HFF-Myc (cell line): ENCODE measurements at places on chromosomes 6 and 20.

- DNase-seq, result no peak
Observed at GRCh38 chr6:48084201-48084600, 26.8 kb downstream of the PTCHD4 start.

GRCh38 chr20:21936720-21937380 lies 231.4 kb downstream of the PAX1 start:
- no peak for DNase-seq

GRCh38 chr6:149508485-149508884 lies 23.7 kb upstream of the ZC3H12D start:
- no peak for DNase-seq

DNA sequence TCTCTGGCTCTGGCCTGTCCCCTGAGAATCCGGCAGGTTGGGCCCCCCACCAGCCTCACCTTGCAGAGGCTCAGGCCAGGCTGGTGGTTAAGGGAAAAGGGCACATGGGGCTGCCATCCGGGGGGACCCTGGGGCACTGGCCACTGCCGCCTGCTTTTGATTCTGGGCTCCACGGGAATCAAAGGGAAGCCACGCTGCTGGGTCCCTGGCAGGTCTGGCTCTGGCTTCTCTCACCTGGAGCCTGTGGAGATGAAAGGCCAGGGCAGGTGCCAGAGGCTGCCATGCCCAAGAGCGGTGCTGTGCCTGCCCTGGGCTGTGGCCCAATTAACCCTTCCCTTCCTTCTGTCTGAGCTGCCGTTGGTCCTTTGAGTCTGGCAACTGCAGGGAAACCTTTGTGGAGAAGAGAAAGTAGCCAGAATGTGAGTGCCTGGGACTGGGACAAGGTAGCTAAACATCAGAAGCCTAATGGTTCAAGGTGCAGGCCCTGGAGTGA lies 9.4 kb upstream of the CDH22 start:
- no peak for DNase-seq

DNA sequence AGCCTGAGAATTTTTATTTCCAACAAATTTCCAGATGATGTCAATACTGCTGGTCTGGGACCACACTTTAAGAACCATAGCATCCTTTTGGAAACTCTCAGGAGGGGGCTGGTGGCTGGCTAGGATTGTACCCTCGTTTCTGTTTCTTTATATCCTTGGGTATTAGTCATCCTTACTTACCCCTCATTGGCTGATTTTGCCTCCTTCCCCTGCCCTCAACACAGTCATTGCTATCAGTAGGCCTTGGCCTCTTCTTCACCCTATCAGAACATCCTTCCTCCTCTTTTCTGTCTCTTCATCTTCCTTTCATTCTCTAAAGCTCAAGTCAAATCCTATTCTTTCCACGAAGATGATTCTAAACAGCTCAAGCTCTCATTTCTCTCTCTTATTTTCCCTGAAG lies 148.5 kb downstream of the ELOVL4 start:
- DNase-seq, result no peak
